Right forelimb (tissue), 1 donor: ENCODE measurements at places on chromosomes 1 and 21.
A peak's percentile ranks its signal among the peaks of the same experiment; 100 is the strongest.

DNA sequence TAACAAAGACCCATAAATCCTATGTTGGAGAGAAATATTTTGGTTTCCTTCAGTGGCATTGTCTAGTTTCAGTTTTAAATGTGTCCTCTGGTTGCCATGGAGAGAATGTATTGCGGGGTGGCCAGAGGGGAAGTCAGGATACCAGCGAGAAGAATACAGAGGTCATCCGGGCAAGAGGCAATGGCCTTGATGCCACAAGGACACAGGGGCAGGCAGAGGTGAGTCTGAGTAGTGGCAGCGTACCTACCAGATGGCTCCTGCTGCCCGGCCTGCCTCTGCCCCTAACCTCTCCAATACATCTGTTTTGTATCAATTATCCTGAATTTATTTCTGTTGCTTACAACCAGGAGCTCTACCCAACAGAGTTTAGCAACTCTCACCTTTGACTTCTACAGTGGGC, 14.9 kb downstream of the KLHDC7A start:
- no peak for DNase-seq

- DNase-seq: no peak
Measured at GRCh38 chr1:243977094-243977493, 74.0 kb upstream of the ZBTB18 start.

GRCh38 chr1:171220081-171220420, 28.2 kb upstream of the FMO1 start:
- no peak for DNase-seq

DNA sequence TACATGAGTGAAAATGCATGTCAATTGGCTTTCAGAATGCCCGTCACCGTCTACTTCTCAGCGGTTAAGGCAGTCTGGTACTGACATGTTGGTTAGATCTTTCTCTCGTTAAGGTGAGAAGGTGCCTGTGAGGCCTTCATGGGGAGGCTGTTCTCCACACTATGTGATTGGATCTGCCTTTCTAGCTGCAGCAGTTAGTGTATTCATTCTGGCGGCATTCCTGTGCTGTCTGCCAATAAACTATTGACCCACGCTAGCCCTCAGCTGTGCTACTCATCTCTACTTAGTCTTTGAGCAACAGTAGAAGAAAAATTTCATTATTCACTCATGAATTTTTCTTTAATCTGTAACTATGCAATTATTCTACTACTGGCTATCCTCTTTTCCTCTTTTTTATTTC, 32.0 kb downstream of the CCSAP start:
- no peak for DNase-seq

GRCh38 chr1:110221119-110221518, 11.0 kb downstream of the KCNC4 start:
- DNase-seq: no peak

GRCh38 chr1:84998642-84999280, 1.8 kb upstream of the MCOLN2 start:
- no peak for DNase-seq

DNA sequence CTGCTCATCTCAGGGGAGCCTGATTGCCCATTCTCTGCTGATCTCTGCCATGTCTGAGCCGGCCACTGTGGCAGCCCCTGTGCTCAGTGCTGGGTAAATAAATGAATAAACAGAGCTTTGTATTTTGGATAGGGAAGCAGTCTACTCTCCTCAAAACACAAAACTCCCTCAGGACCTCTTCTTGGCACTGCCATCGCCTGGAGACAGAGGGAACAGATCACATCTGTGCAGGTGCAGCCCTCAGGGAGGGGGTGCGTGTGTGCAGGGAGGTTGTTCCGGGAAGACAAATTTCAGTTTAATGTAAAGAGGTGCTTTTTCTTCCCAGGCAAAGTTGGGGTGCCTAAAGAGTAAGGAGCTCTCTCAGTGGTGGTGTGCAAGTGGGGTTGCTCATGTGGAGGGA, 7.7 kb upstream of the FAM167B start:
- no peak for DNase-seq

DNA sequence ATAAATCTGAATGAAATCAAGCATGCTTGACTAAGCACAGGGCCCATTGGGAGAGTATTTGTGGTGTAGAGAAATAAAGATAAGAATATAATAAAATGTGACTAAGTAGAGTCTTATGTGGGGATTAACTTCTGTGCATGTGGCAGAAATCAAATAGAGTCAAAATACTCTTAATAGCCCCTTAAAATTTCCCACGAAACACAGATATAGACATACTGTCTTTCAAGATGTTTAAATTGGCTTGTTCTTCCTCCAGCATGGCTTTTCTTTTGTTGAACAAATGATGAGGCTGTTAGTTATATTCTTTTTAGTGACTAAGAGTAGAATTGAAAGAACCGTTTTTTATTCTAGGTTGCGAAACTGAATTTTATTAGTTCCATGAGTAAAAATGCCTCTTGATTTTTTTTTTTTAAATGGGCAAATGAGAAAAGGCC, 112.3 kb downstream of the RPS6KC1 start:
- DNase-seq: no peak

GRCh38 chr1:230228236-230228897, 161.3 kb downstream of the GALNT2 start:
- no peak for DNase-seq

GRCh38 chr1:39648496-39648895, 9.1 kb upstream of the HEYL start:
- DNase-seq: no peak

DNA sequence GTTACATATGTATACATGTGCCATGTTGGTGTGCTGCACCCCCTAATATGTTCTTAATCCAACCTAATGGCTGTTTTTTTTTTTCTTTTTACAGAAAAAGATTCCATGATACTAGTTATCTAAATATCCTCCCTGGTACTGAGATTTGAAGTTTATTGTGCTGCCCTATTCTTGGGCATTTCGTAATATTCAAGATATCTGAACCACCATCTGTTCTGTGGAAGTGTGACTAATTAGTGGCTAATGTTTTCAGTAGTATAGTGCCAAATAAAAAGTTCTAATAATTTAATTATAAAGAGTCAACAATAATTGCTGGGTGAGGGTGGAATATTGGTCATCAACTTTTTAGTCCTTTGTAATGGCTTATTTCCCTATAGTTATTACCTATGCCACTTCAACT, 217.5 kb downstream of the GABPA start:
- no peak for DNase-seq

DNA sequence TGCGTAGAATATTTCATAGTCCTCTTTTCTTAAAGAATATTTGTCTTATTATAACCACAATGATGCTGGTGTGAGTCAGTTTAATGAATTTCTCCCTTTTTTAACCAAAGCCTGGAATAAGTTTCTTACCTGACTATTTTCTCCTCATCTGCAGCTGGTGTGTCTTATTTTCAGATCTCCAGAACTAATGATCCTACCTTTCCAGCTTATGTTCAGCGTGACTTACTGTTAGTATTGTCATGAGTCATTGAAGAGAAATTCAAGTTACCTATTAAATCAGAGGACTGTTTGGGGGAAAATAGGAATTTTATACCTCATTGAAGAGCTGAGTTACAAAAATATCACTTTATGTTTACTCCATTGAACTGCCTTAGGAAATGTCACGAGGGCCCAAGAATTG, 482.1 kb downstream of the RWDD3 start:
- no peak for DNase-seq

DNA sequence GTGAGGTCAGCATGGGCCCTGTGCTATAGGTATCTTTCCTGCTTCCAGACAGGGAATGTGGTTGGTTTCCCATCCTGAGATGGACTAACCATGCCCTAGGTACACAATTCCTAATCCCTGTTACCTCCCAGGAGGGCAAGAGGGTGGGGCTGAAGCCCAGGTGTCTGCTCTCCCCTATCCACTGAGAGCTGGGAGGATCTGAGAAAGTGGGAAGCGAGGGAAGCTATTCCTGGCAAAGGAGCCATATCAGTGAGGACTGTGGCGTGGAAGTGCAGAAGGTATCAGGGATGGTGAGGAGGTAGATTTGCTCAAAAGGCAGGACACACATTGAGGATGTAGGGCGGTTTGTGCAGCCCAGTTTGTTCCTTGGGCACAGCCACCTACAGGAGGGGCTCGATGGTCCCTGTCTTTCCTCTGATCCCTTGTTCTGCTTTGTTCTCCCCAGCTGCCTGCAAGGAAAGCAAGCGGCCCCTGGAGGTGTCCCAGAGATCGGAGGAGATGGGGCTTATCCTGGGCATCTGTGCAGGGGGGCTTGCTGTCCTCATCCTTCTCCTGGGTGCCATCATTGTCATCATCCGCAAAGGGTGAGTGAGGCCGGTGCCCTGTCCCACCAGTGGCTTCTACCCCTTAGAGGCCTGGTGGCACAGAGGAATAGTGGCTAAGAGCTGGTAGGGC, 48.1 kb downstream of the PTPRU start:
- DNase-seq: no peak

GRCh38 chr21:30014886-30015285, 75.1 kb upstream of the GRIK1 start:
- DNase-seq: no peak

DNA sequence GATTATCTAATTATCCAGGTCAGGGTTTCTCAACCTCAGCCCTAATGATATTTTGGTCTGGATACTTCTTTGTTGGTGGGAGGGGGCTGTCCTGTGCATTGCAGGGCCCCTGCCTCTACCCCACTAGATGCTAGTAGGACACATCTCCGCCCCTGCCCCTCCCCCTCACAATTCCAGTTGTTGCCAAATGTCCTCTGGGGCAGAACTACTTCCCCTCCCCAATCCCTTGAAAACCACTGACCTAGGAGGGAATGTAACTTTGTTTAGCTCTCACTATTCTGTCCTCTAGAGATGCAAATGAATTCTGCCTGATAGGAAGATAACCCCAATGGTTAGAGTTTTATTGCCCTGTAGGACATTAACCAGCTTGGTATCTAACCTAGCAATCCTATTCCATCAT, 8.1 kb downstream of the CACNA1S start:
- no peak for DNase-seq

DNA sequence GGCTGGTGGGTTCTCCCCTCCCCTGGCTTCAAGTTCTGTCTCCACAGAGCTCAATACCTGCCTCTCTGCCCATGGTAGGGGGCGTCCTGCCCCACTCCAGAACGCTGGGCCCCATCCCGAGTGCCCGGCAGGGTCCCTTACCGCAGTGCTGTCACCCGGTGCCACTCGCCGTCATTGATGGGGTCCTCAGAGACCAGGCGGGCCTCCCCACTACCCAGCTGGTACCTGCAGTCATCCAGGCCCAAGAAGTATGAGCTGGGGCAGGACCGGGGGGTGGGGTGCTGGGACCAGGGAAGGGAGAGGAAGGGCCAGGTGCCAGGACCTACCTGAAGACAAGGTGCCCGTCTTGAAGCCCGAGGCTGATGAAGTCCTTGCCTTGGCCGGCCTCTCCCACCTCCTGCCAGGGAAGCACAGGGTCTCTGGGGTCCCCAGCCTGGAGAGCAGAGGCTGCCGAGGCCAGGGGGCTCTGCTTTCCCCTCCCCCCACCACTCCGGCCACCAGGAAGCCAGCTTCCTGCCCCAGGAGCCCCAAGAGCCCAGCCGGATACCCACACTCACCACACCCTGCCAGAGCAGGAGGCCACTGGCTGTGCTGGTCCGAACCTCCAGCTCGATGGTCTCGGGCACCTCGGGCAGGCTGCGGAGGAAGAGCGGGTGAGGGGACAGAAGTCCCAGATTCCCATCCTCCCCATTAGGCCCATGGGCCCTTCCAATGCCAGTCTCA, 12.1 kb downstream of the LDLRAD2 start:
- no peak for DNase-seq

DNA sequence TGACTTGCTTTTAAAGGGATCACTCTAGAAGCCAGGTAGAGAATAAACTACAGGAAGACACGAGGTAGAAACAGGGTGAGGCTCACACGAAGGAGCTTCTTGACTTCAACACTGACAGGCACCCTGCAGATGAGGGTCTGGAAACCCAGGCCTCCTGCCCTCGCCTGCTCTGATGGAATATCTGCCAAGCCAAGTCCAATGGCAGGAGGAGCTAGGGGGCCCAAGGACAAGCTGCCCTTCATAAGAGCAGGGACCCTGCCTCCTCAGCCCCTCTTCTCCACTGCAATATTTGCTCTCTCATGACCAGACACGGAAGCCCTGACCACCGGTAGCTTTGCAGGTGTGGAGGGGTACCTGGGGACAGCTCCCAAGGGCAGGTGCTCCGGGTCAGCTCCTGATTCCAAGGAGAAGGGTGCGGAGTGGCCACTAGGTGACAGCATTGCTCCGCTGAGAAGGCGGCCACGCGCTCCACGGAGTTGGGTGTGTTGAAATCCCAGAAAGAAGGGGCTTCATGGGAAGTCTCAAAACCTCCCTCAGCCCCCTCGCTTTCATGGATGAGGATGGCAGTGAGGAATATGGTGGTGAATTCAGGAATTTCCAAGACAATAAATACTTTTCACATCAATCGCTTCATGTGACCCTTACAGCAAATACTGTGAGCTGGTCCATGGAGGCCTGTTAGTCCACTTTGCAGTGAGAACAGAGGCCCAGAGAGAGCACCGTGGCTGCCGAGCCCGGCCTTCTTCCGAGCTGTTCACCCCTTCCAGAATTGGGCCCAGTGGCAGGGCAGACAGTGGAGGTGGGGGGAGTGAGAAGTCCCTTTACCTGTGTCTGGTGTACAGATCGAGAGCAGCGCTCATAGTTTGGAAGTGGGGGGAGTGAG, 33.2 kb upstream of the PAX7 start:
- peak; percentile 80 for DNase-seq

GRCh38 chr1:32904797-32905196, 3.6 kb upstream of the TMEM54 start:
- no peak for DNase-seq

GRCh38 chr1:197783510-197783948, 8.2 kb upstream of the DENND1B start:
- no peak for DNase-seq

DNA sequence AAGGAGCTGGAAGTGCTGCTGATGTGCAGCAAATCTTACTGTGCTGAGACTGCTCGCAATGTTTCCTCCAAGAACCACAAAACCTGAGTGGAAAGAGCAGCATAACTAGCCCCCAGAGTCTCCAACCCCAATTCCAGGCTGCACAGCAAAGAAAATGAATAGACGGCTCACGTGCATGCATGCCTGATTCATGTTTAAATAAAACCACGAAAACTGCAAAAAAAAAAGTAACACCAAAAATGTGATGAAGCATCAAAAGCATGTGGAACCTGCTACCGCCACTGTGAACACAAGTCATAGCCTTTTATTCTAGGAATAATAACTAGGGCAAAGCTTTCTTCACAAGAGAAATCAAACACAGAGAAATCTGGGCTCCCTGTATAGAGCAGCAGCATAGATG, 9.6 kb upstream of the TRNP1 start:
- DNase-seq: no peak

GRCh38 chr1:147551036-147551435, 9.7 kb downstream of the BCL9 start:
- DNase-seq: no peak

GRCh38 chr1:15788624-15789301, 18.7 kb downstream of the UQCRHL start:
- no peak for DNase-seq

GRCh38 chr1:204618148-204618760, 67.3 kb downstream of the LRRN2 start:
- DNase-seq: no peak

GRCh38 chr1:79255421-79255820, 248.9 kb upstream of the ADGRL4 start:
- DNase-seq: no peak

- no peak for DNase-seq
Measured at GRCh38 chr1:29129916-29130315, 6.2 kb upstream of the TMEM200B start.

GRCh38 chr1:53484705-53485477, 25.7 kb downstream of the DMRTB1 start:
- no peak for DNase-seq

GRCh38 chr21:32626621-32627196, 14.5 kb upstream of the CFAP298 start:
- no peak for DNase-seq
